Stimulated activated CD8-positive, alpha-beta memory T cell treated with anti-CD3 and anti-CD28 coated beads, Interleukin-7, amount 100 ng/mL, for 24 hours (primary cell): ENCODE measurements at places on chromosomes 5 and 9.

DNA sequence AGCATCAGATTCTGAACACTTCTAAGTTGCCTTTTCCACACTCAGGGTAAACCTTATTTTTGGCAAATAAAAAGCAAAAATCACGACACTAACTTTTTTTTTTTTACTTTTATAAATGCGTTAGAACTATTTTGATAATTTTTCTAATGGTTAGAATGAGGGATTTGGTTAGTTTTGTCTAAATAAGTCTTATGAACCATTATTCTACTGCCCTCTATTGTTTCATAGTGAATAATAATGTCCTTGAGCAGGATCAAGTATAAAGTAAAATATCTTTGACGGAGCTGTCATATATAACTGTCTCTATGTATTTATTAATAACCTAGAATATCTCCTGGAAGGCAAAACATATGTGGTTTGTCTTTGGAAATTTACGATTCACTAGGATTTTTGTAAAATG lies 631.8 kb downstream of the GABRG2 start:
- DNase-seq, result no peak

DNA sequence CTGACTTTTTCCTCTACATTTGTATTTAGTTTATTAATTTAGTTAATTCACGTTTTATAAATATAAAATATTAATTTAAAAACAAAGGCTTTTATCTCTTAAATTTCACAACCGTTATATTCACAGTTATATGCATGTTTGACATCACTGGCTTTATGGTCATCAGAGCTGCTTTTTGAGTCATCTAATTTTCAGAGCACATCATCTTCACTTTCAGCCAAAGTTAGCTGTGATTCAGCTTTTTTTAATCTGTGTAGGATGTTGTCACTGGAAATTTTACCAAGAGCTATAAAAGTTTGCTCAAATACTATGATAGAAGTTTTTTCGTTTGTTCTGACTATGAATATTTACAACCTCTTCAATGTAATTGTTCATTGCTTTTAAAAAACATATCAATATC lies 12.4 kb downstream of the CDC37L1 start:
- DNase-seq, result no peak

DNA sequence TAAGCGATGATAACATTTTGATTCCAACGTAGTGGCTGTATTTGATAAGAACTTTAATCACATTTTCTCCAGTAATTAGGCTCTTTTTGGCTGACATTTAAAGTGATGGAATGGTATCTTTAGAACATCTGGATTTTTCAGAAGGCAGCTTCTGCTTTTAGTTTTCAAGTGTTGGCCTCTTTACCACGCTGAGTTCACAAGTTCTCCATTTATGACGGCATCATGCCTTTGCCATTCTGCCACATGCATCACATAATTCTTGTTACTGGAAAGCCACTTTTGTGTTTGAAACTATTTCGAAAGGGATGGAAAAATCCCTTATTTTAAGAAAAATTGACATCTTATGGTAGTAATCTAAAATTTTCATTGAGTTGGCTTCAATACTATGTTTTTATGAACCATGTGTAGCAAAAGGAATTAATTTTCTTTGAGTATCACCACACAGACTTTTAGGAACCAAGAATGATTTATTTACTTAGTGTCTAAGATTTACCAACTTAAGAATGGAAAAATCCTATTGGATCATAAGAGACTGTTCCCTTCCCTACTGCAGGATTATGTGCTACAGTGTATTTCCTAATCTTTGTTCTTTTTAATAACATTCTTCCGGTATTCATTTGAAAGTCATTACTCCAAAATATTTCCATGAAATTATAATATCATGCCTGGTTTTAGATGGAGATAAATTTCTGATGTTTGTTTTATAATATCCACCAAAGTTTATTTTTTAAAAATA lies 344.2 kb downstream of the ADGRV1 start:
- no peak for DNase-seq

DNA sequence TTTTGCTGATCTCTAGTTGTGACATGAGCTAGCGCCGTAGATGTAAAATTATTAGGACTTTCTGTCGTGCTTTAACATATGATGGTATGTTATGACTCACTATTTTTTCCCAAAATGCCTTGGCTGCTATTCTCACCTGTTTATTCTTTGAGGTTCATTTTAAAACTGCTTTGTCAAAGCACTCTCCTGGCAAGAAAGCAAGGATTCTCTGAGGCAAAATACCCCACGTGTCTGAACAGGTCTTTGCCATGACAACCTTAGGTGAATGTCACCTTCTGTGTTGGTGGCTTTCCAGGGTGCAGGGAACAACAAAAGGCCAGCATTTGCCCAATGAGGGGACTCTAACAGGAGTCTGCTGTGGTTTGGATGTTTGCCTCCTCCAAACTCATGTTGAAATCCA lies 30.6 kb upstream of the COL5A1 start:
- no peak for DNase-seq

- DNase-seq, result no peak
Observed at GRCh38 chr5:135386096-135386495, 12.9 kb downstream of the MACROH2A1 start.
